ENCODE measurements at places on chromosomes 16 and 17.

DNA sequence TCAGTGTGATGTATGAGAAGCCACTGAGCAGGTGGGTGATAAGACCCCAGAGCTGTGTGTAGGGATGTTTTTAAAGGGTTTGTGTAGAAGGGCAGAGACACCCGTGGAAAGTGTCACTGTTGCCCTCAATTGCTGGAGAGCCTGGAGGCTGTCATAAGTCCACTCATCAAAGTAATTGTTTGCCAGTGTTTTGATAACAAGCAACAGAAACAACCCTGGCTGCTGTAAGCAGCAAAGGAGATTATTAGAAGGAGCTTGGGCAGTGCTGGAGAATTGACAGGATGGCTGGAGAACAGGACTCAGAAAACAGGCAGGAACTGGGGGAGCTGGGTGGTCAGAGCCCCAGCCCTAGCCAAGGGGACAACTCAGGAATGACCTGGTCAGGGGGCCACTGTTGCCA, 119.6 kb downstream of the CCDC182 start:
- DNase-seq: no peak

GRCh38 chr17:38443356-38444031, 15.2 kb downstream of the ARHGAP23 start:
- no peak for DNase-seq

DNA sequence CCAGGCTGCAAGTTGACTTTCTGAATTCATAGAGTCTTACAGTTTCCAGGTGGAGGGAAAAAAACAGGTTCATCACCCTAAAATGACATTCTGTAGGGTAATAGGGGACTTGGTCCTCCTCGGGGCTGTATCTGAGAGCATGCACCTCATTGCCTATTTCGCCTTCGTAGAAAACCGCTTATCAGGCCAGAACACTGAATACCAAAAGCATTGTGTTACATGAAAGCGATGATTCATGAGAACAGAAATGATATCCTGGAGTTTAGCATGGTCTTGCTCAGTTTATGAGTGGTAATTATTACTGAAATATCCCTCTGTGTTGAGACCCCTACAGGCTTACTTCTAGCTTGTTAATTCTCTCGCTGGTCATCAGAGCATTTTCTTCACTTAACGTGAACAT, 61.4 kb upstream of the ARHGAP44 start:
- DNase-seq: no peak

DNA sequence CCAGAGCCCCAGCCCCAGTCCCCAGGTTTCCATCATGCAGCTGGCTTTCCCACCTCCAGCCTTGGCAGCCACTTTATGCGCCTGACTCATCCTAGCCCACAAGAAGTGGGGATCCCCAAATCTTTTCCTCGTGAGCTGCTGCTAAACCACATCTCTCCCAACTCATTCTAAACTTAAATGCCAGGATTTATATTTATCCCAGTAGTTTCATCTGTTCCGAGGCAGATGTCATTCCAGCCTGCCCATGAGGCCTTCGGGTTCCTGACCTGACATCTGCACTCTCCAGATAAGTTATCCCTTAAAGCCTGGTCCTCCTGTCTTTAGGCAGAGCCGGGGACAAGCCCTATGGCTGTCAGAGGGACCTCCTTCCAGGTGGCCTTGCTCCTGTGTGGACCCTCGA, 16.6 kb downstream of the PLXDC1 start:
- no peak for DNase-seq

DNA sequence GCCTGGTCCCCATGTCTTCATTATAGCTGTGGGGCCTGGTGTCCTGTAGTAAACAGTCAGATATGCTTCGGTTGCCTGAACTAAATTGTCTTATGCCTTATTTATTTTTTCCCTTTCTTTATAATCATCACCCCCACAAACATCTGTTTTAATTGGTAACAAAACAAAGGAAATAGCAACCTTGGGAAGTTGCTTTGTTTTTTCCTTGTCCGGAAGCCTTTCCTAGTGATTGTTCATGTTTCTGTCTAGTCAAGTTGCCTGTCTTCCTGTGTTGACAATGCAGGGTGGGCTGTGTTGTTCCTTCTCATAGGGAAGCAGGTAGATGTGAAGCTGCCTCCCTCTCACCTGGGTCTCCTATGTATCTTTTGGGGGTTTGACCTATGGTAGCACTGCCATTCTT, 16.7 kb downstream of the PGS1 start:
- DNase-seq: no peak

DNA sequence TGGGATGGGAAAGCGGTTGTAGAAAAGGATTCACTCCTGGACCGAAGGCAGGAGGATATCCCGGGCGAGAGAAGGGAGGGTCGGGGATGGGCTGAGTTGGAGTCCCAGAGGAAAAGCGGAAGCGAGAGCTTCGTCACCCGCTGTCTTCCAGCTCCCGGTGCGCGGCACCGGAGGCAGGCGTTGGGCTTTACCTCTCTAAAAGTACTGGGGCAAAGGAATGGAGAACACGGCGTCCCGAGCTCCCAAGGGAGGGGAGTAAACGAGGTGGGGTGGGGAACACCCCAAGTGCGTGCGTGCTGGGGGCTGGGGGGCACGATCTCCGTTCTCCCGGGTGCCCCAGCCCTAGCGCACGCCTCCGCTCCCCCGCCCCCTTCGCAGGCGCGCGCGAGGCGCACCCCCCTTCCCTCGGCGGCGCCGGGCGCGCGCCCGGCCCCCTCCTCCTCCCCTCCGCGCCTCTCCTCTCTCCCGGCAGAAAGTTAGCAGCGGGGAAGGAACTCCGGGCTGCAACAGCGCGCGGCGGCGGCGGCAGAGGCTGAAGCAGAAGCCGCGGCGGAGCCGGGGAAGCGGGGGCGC, at the start of gene HS3ST4:
Gene HS3ST4 (plus strand): TSS at position 441 of the 573 bp plus-strand sequence.
- no peak for DNase-seq

DNA sequence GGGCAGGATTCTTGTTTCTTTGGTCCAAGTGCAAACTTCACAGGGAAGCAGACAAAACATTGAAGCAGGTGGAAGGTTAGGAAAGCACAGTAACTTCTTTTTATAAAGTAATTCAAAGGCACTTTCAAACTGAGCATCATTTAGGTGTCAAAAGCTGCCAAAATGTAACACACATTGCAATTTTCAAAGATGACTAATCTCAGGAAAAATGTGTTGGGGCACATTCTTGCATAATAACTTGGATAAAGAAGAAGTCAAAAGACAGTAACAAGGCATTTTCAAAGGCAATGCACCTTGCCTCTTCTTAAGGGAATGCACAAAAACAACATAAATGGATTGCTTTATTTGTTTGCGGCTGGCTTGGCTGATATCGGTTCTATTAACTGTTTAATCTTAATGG, 3.6 kb downstream of the KCNJ2 start:
- no peak for DNase-seq

GRCh38 chr16:89588413-89589109, 13.0 kb downstream of the CPNE7 start:
- DNase-seq: no peak

- no peak for DNase-seq
Measured at GRCh38 chr17:60161598-60162330, 12.0 kb downstream of the CA4 start.

GRCh38 chr17:79838522-79839274, 542 bp downstream of the CBX4 start:
- no peak for DNase-seq

DNA sequence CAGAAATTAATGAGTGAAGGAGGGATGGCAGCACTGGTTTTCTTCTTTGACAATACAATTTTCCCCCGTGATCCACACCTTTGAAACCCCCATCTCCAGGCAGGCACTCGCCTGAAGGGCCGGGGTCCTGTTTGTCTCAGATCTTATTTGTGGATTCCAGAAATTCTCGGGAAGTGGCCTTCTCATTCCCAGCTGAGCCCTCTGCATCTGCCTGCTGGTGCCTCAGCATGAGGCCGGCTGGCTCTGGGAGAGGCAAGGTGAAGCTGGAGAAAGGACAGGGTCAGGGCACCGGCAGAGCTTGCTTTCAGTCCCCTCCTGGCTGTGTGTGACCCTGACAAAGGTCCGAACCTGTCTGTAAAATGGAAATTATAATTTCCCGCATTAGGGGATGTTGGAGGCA, 35.8 kb upstream of the C1QL1 start:
- no peak for DNase-seq

- no peak for DNase-seq
Measured at GRCh38 chr16:30927789-30928378, 4.5 kb downstream of the FBXL19 start.

- no peak for DNase-seq
Measured at GRCh38 chr17:29190039-29190438, 9.8 kb upstream of the MYO18A start.

- DNase-seq: no peak
Measured at GRCh38 chr17:52410781-52411180, 252.3 kb upstream of the CA10 start.

DNA sequence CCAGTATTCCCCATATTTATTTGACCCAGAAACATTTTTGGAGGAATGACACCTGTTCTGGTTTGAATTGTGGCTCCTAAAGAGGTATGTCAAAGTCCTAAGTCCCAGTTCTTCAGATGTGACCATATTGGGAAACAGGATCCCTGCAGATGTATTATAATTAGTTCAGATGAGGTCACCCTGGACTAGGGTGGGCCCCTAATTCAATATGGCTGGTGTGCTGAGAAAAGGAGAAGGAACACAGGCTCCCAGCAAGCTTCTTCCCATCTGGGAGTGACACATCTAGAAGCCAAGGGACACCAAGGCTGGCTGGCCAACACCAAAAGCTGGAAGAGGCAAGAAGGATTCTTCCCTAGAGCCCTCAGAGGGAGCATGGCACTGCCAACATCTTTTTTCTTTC, 3.8 kb upstream of the GCSH start:
- DNase-seq: no peak

GRCh38 chr17:15915961-15916360, 29.0 kb upstream of the ADORA2B start:
- DNase-seq: no peak

DNA sequence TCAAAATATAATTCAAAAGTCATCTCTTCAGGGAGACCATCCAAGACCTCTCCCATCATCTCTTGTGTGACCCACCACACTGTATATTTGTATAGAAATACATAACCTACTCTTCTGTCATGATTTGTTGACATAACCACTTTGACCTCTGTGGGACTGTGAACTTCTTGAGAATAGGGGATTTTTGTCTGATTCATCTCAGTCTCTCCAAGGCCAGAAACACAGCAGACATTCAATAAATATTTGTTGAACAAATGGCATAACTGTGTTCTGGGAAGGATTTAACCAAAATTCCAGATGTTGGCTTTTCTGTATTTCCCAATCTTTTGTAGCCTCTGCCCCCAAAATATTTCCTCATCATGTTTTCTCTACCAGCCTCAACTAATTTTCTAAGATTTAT, 169.7 kb downstream of the CDH11 start:
- DNase-seq: no peak

GRCh38 chr16:27851586-27851985, 211.9 kb downstream of the GSG1L start:
- DNase-seq: no peak

DNA sequence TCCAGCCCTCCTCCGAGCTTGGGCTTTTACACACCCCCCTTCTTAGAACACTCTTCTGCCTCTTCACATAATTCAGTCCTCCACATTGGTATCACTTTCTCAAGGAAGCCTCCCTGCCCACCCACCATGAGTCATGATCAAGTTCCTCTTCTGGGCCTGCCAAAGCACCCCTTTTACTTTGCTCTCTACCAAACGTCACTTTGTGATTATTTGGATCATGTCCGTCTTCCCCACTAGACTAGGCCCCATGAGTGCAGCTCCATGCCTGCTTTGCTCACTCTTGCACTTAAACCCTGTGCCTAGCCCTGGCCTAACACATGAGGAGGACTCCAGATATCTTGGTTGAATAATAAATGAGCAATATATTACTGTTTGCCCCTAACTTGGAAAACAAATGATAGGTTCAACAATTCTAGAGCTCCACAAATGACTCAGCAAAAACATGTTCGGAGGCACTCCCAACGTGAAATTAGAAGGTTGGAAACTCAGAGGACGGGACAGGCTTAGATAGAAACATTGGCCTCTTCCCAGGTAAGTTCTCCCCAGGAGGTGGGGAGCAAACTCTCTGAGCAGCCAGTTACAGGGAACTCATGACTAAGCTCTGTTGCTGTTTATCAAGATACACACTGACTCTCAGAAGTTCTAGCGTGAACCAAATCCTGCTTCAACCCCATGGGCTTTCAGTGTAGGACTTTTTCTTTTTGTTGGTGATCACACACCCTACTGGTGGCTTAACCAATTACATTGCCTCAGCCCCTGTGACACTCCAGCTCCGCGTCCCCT, 28.3 kb downstream of the G6PC1 start:
- peak; percentile 25 for DNase-seq

DNA sequence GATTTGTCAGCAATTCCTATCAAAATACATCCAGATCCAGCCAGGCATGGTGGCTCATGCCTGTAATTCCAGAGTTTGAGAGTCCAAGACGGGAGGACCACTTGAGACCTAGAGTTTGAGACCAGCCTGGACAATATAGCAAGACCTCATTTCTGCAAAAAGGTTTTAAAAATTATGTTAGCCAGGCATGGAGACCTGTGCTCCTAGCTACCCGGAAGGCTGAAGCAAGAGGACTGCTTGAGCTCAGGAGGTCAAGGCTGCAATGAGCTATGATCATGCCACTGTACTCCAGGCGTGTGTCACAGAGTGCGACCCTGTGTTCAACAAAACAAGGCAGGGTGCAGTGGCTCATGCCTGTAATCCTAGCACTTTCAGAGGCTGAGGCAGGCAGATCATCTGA, 215.2 kb downstream of the CPPED1 start:
- no peak for DNase-seq

DNA sequence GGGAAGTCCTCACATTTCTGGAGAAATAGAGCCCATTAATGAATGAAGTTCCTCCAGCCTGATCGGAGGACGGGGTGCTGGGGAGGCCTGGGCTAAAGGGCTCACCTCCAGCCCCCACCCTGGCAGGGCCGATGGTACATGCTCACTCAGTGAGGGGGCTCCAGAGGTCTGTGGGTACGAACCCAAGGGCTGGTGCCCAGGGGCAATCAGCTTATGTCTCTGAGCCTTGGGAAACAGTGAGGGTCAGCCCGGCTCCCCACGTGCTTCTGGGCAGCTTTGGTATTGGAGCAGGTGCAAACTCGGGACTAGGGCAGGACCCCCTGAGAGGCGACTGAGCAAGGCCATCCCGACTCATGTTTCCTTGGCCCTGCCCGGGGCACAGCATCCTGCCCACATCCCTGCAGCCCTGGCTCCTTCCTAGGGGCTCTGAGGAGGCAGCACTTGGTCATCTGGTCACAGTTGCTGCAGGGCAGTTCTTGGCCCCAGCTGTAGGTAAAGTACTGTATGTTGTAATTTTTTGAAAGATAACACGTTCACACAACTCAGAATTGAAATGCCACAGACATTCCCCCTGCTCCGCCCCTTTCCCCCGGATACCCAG, 969 bp upstream of the CETP start:
- DNase-seq: no peak

DNA sequence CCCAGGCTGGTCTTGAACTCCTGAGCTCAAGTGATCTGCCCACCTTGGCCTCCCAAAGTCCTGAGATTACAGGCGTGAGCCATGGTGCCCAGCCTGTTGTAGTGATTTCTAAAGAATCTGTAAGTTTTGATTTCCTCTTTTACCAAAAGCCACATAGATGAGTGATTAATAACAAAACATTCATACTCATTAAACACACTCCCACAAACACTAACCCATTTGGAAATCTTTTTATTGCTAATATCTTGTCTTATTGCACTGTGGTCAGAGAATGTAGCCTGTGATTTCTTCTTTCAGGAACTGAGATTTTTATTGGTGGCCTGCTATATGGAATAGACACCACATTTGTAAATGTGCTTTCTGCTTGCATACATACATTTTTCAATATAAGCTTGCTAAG, 31.6 kb downstream of the MYH10 start:
- no peak for DNase-seq

All from stimulated activated CD4-positive, alpha-beta T cell treated with anti-CD3 and anti-CD28 coated beads, Interleukin-15, amount 100 ng/mL, for 48 hours (primary cell).